ENCODE measurements at places on chromosomes 4 and X.

DNA sequence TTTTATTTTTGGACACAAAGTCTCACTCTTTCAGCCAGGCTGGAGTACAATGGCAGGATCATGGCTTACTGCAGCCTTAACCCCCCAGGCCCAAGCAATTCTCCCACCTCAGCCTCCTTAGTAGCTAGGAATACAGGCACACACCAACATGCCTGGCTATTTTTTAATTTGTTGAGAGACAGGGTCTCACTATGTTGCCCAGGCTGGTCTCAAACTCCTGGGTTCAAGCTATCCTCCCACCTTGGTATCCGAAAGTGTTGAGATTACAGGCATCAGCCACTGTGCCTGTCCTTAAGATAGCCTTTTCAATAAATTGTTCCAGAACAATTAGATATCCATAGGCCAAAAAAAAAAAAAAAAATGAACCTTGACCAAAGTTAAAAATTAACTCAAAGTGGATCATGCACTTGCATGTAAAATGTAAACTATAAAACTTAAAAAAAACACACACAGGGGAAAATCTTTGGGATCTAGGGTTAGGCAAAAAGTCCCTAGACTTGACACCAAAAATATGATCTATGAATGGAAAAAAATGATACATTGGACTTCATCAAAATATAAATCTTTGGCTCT lies 28.6 kb upstream of the NFKB1 start:
- DNase-seq, result no peak

DNA sequence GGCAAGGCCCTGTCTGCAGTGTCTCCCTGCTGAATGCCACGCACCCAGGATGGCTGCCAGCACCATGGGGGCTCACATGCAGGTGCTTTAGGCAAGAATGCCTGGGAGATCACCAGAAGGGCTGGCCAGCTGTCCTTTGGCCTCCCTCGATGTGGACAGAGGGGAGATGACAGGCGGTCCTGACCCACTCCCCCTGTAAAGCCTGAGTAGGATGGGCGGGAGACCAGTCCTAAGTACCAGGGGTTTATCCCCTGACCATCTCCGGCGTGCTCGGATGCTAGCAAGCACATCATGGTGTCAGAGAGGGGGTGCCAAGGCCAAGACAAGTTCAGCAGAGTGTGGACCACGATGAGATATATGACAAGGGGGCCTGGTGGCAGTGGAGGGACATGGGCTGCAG lies 5.3 kb downstream of the PDZD4 start:
- no peak for DNase-seq

DNA sequence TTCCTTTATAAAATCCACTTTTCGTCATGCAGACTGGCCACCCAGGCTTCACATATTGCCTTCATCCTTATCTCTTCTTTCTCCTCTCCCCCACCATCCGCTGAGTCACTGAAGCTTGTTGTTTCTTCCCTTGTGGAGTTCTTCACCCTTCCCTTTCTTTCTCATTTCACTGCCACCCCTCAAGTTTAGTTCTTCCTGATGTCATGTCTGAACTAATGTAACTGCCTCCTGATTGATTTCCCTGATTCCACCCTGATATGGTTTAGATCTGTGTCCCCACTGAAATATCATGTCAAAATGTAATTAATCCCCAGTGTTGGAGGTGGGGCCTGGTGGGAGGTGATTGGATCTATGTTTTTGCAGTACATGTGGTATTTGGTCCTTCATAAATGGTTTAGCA lies 151.4 kb downstream of the CPEB2 start:
- no peak for DNase-seq

DNA sequence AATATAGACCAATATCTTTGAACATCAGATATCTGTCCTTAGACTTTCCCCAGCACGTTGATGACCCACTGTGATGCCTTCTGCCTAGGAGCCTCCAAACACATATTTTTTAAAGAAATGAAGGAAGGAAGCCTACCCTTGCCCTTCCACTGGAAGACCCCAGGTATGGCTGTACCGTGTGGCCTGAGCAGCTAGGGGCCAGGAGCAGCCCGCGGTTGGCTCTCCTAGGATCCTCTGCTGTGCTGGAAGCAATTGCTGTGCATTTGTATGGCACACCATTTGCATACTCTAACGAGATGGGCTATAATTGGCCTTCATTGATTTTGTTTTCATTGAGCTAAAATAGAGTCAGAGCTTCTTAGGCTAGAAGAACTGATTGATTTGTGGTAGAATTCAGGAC lies 128.8 kb downstream of the GPAT3 start:
- no peak for DNase-seq

GRCh38 chrX:139113708-139114107 lies 402.2 kb upstream of the FGF13 start:
- no peak for DNase-seq

DNA sequence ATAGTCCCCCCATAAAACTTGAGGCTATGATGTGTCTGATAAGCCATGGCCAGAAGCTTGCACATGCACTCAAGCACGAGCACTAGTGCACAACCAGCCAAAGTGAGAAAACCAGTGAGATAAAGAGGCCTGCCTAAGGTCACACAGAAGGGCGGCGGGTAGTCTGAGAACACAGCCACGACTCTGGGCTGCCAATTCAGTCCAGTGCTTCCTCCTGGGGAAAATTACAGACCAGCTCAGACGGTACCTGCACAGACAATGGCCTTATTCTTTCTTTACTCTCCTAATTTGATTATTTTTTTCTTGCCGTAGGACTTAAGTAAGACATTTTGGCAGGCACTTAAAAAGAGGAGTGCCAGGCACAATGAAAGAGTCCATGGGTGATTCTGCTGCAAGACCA lies 533.2 kb upstream of the FAT1 start:
- no peak for DNase-seq

DNA sequence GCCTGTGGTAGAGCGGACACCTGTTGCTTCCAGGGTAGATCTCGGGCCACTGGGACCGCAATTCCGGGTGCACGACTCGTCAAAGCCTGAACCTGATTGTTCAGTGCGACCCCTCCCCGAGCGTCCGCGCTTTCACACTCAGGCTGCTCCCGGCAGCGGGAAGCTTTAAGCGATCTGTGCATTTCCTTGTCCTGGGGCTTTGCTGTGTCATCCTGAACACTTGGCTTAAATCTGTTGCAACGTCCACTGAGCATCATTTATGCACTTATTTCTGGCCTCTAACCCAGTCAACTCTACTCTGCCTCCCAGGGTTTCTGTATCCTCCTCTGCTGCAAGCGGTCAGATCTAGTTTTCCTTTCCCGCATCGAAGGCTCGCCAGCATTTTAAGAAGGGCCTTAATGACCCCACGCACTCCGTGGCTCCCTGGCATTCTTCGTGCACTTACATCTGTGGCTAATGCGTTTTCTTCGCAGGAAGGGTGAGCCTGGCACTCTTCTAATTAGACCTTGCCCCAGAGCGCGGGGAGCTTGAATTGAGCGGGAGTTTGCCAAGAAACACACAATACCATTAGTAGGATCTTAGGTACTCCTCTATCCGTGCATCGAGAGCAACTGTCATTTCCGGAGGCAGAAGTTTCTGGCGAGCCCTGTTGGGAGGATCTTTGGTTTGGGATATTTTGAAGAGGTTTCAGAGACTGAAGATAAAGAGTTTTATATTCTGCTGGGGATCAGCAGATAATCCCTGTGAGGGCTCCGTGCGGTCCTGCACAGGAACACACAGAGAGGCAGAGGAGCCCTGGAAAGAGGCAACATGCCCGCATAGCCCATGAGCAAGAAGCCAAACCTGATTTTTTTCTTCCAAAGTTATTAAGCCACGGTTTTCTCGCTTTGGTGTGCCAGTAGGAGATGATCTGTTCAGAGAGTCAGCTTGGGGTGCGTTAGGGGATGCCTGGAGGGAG lies 654 bp upstream of the DDIT4L start:
- DNase-seq, result no peak

DNA sequence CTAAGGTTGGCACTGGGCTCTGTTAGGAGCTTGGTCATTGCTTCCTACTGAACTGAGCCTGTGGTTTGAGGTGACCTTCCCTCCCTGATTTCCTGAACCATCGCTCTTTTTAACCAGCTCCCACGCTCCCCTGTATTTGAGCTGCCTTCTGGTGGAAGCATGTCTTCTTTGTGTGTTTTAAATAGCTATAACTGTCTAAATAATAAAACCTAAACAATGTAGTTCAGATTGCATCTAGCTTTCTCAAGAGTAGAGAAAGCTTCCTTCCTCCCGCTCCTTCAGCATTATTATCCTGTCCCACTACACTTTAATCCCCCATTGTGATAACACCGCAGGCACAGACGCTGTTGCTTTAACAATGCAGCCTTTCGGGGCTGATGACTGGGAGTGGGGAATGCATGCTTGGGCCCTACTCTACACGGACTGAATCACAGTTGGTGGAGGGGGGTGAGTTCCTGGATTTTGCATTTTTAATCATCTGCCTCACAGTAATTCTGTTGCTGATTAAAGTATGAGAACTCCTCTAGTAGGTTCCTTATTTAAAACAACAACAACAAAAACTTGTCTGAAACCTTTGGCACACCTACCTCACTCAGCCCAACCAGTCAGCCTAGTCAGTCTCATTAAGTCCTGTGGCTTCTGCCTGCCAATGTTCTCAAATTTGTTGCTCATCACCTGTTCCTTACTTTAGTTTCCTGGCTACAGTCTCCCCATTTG lies 6.6 kb downstream of the SMS start:
- no peak for DNase-seq

DNA sequence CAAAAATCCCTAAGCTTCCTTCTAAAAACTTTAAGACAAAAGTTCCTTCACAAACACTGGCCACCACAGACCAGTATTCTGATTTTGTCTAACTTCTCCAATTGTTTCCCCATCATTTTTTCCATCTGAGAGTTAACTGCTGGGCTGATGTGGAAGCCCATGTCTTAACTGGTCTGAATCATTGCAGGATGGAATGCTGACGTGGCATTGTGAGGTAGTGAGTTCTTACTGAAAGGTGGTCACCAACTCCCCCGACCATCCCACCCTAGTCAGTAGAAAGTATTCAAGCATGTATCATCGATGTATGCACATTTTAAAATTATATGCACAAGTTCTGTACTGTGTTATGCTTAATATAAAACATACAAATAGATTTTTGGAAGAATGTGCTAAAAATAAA lies 99.1 kb upstream of the SMIM10 start:
- no peak for DNase-seq

- DNase-seq, result peak; percentile 54
Measured at GRCh38 chrX:47562615-47563243, 1.7 kb downstream of the ARAF start.

- DNase-seq, result no peak
Measured at GRCh38 chr4:176825586-176825985, 32.9 kb upstream of the VEGFC start.

GRCh38 chr4:51885363-51885762 lies 42.4 kb downstream of the DCUN1D4 start:
- no peak for DNase-seq

GRCh38 chr4:18981234-18981615 lies 959.7 kb upstream of the LCORL start:
- no peak for DNase-seq

- no peak for DNase-seq
Measured at GRCh38 chrX:93332329-93332728, 341.0 kb downstream of the NAP1L3 start.

- no peak for DNase-seq
Measured at GRCh38 chr4:98544141-98544817, 114.1 kb downstream of the TSPAN5 start.
